ENCODE measurements at places on chromosomes 1 and 21. TPM values are rescaled to one million over a fixed set of nuclear protein-coding genes. Genes with fewer than 3 reads are reported as not detected.

GRCh38 chr1:66848193-66848592 is 47.1 kb upstream of the INSL5 start:
- DNase-seq, result no peak

DNA sequence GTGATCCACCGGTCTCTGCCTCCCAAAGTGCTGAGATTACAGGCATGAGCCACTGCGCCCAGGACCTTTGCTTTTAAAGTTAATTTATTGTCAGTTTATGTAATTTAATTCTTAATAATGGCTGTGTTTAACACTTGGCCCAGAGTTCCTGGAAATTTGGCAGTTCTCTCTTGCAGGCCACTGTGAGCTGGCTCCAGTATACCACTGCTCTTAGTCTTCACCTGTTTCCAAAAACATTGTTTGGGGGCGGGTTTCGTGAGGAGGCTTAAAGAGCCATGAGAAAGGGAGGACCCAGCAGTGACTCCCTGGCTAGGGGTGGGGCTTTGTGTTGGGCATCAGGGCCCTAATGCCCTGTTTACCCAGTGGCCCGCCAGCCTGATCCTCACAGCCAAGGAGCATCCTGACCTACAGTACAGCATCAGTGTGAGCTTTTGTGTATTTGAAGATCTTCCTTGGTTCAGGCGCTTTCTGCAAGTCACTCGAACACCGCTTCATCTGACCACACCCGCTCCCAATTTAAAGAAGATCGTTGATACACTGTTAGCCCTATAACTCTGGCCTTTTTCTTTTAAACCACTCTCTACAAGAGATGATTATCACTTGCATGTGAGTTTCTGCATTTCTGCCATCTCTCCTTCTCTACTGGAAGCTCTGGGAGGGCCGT is 12.0 kb upstream of the BGLAP start:
- no peak for DNase-seq

- no peak for DNase-seq
Observed at GRCh38 chr1:152252157-152252556, 28.2 kb upstream of the HRNR start.

GRCh38 chr1:193426061-193426460 is 239.6 kb upstream of the B3GALT2 start:
- no peak for DNase-seq

Gene PRAMEF10
- not detected for total RNA-seq
